ENCODE measurements at places on chromosomes 2 and 18.

GRCh38 chr18:79737426-79737825 lies 57.8 kb downstream of the CTDP1 start:
- no peak for DNase-seq

GRCh38 chr18:31420032-31420431 lies 27.5 kb upstream of the DSG3 start:
- DNase-seq: no peak

GRCh38 chr18:59760212-59760611 lies 63.0 kb upstream of the CCBE1 start:
- DNase-seq: no peak

DNA sequence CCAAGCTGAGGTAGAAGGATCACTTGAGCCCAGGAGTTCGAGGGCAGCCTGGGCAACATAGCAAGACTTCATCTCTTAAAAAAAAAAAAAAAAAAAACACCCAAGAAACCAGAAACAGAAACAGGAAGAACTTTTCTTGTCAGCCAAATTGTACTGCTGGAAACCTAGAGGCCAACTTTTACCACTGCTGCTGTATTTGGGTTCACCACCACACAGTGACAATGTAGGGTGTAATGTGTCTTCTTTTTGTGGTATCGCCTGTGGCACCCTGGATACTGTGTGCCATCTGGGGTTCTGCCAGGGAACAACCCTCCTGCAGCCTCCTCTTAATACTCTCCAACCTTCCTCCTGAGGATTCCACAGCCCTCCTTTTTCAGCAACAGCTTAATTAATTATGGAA lies 72.6 kb downstream of the STK39 start:
- DNase-seq: no peak

- DNase-seq: no peak
These were observed 68.1 kb downstream of the DYM start for GRCh38 chr18:49392352-49392751.

DNA sequence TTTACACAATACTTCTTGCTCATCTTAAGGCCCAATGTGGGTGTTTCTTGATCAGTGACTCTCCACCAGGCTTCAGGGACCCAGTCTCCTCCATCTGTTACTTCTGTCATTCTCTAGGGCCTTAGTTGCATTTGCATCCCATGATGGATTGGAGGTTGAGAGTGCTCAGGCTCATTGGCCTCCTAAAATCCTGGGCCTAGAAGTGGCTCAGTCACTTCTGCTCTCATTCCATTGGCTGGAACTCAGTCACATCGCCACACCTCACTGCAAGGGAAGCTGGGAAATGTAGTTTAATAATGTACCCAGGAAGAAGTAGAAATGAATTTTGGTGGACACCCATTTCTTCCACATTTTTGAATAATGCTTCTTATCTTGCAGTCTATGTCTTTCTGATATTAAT lies 223.5 kb downstream of the HRH4 start:
- DNase-seq: peak; percentile 41

GRCh38 chr18:46199515-46200147 lies 95.4 kb downstream of the HAUS1 start:
- DNase-seq: no peak

DNA sequence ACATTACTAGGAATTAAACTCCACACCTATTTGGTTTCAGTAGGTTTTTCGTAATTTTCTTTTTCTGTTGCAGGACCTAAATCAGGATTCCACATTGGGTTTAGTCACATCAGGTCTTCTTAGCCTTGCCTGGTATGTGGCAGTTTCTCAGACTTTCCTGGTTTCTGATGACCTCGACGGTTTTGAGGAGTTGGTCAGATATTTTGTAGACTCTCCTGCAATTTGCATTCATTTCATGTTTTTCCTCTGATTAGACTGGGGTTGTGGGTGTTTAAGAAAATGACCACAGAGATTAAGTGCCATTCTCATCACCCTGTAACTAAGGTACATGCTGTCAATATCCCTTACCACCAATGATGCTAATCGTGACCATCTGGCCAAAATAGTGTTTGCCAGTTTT lies 97.3 kb upstream of the ST6GAL2 start:
- no peak for DNase-seq

GRCh38 chr2:96575785-96576456 lies 39.4 kb downstream of the ARID5A start:
- DNase-seq: no peak

GRCh38 chr2:116877944-116878343 lies 936.5 kb upstream of the DDX18 start:
- no peak for DNase-seq

- no peak for DNase-seq
These were observed 40.5 kb upstream of the HS6ST1 start for GRCh38 chr2:128358941-128359731.

- DNase-seq: no peak
These were observed 11.4 kb downstream of the ANKRD23 start for GRCh38 chr2:96832408-96832753.

DNA sequence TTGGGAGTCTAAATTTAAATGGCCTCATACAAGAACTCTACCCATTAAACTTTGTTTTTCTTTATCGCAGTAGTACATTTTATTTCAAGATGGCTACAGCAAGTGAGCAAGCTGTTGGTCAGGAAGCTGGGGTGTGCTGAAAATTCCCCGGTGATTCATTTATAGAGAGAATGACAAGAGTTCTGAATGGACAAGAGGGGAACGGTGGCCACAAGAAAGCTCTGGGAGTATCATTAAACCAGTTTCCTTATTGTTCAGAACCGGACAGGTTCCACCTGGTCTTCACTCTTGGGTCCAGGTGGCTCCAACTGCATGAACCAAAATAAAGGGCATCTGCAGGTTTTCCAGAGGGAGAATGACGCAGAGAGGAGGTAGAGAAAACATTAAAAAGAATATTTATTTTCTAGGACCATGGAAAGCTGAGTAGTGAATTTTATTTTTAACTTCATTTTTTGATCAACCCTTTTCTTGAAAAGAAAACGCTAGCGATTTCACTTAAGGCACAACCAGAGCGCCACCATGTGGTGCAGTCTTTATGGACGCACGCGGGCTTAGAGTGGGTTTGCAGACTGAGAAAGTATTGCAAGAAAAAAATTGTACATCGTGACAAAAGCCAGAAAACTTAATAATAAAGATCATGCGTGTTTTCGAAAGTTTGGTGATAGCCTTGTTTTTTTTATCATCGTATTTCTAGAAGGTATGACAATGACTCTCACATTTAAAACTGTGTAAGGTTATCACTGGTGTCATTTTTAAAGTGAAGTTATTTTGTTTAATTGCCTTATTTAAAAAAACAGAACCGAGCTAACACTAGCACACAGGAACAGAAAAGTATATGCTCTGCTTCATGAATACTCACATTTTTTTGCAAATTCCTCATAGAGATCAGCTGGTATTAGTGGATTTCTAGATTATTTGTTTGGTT lies 97.9 kb upstream of the NOL4 start:
- DNase-seq: peak; percentile 39

DNA sequence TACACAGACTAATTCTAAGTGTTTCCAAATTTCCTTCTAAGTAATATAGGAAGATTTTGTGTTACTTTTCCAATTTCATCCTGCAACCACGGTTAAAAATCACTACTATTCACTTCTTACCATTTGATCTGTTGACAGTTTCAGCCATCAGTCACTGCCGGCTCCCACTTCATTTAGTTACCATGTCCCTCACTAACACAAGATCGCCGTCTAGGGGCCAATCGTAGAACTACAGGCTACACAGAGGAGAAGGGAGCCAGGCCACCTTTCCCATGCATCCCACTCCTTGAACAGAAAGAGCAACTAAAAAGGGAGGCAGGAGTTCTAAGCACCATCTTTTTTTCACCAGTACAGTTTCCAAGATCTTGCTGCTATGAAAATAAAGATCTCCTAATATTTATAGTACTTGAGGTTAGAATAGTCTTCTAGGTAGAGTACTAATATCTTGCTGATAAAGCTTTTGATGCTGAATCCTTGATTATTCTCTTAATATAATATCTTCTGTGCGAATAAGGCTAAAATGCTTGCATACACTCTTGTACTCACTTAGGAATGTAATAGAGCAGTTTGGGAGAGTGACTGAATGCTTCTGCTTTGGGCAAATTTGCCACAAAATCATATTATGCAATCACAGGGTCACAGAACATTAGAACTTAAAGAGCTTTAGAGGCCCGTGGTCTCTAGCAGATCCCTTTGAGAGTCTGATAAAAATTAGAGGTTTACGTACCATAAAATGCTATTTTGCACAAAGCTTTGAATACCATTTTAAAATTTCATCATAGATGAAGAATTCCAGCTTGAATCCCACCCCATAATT lies 39.5 kb upstream of the CYP1B1 start:
- DNase-seq: peak; percentile 71

DNA sequence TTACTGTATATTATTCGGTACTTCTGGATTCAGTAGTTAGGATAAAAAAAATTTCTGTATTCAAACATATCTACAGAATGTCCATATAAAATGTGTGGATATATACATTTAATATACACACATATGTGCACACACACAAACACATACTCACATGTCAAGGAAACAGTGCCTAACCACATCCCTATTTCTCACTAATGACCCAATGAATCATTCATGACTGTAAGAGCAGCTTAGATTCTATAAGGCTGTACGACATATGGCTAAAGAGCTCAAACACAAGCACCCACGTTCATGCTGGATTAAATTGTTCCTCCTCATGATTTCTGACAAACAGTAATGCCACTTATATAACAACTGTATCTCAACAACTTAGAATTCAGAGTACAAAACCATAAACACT lies 457.3 kb downstream of the ADCYAP1 start:
- no peak for DNase-seq

DNA sequence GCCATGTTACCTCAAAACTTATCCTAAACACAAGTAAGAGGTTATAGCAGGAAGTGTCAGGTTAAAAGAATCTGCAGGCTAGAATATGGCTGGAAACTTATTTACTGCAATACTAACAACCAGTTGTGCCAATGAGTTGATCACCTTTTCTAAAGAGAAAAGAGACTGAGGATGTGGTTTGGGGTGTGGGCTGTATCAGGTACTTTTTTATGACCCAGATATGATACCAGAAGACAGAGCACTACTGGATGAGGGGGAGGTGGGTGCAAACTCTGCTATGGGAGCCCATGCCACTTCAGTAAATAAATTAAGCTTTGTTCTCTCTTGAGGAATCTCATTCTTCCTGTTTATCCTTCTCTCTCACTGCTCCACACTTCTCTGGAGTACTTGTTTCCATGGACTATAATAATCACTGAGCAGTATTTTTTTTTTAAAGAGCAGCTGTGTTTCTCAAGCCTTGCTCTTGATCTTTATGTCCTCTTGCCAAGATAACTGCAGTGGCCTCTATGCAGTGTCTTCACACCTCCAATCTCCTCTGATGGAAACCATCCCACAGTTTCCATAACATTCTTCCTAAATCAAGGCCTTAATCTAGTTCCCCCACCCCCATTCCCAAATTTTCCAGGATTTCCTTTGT lies 51.2 kb upstream of the NOSTRIN start:
- DNase-seq: no peak

DNA sequence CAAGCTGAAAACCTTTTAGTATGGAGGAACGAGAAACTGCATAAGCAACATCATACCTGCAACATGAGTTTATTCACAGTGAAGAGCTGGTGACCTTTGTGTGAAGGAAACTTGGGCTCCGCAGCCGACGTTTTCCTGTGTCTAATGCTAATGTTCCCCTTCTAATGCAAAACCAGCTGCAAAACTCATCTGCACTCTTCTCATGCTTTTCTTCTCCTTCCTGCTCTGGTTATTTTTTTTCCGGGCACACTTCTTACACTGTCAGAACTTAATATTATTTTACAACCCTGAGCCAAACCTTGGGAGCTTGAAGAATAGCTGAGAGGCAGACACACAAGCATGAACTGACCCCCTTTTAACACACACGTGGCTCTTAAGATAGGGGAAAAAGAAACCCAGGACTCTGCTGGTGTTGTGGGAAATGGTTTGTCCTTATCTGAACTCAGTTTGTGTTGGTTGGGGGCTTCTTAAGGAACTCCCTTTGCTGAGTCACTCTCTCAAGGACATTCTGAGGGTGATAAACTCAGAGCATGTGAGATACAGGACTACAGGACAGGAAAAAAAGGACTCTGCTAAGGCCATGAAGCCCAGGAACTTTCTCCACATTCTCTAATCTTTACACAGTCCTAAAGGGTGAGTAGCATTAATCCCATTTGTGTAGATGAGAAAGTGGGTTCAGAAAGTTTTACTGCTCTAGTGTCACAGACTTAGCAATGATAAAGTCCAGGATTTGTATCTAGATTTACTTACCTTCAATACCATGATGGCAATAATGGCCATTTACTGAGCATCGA lies 439.3 kb upstream of the TRIB2 start:
- no peak for DNase-seq

- no peak for DNase-seq
These were observed 31.3 kb downstream of the NCK2 start for GRCh38 chr2:105775809-105776559.

DNA sequence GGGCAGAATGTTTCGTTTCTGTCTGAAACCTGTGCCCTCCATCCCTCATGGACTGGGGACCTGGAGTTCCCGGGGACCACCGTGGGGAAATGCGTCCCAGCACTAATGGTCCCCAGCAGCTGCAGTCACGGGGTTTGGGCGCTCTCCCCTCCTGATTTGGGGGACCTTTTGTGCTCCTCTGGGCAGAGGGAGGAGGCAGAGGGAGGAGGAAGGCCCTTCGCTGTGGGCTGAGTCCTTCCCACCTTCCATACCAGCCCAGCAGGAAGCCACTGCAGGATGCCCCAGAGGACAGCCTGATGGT lies 3.2 kb downstream of the GPR35 start:
- no peak for DNase-seq

DNA sequence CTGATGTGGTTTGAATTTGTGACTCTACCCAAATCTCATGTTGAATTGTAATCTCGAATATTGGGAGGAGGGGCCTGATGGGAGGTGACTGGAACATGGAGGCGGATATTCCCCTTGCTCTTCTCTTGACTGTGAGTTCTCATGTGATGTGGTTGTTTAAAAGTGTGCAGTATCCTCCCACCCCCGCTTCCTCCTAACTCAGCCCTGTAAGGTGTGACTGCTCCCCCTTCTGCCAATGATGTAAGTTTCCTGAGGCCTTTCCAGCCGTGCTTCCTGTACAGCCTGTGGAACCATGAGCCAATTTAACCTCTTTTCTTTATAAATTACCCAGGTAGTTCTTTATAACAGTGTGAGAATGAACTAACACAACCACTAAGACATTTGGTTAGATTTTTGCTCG lies 458.4 kb downstream of the THSD7B start:
- no peak for DNase-seq

DNA sequence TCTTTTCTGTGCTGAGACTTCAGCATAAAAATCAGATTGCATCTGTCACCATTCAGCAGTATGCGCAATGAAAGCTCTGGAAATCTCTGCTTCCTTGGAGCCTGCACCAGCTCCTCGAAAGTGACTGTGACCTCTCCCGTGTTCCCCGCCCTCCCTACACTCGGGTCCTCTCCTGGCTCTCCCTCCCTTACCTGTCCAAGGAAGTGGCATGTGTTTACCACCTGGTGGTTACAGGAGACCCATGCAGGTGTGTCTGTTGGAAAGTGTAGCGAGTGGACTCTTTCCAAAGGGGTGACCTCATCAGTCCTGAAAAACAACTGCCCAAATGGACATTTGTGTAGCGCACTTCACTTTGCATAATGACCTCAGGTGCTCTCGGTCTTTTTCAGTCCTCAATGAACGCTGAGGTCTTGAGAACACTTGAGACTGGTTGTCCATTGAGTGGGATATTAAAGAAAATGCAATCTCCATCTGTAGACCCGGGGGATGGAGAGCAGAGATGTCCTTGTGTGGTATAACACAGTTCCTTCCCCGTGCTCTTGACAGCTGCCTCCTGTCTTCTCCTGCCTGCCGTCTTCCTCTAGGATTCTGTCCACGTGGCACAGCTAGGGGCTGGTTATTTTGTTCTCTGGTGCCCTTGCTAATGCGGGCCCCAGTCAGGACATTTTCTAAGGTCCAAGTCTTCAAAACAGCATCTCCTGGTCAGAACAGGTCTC lies 133.2 kb downstream of the ACKR3 start:
- DNase-seq: no peak

- DNase-seq: no peak
These were observed 37.2 kb upstream of the SLC8A1 start for GRCh38 chr2:40488927-40489677.

All from iPS DF 6.9 (cell line).